ENCODE measurements at places on chromosomes 2 and 18.

GRCh38 chr2:225042800-225043167, 516 bp upstream of the DOCK10 start:
- DNase-seq = no peak

GRCh38 chr2:174027956-174028355, 62.8 kb upstream of the SP3 start:
- DNase-seq = no peak

DNA sequence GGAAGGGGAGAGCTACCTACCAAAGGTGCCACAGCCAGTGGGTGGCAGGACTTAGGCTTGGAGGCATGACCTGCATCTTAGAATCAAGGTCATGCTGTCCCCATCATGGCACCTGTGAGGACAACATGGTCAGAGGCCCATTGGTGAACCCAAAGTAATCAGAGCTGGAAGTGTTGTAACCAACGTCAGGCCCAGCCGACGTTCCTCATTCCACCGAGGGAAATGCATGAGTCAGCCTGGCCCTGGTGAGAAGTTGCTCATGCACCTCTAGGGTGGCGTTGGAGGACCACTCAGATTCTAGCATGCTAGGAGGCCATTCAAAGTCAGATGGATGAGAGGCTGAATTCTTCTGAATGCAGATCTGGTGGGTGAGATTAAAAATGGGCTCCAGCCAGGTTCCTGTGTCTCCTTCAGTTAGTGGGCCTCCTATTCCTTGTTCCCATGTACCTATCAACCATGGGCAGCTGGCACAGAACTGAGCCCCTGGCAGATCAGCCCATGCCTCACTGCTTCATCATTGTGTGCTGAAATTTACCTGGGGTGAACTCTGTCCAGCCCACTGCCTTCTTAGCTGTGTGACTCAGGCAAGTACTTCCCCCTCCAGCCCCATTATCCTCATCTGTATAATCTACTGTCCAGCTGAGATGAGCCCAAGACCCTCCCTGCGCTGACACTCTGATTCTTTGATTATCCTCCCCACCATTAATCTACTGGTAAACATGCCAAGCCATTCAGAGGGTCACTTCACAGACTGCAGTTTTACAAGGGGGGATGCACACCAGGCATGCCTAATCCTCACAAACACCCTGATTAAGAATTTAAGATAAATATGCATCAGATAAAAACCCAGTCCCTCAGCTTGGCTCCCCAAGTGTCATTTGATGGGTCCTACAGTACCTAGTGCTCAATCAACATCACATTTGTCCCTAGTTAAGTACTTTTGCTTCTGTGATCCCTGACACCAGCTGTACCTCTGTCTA, 14.0 kb downstream of the SLC14A2 start:
- peak; percentile 86 for DNase-seq

- no peak for DNase-seq
Observed at GRCh38 chr2:111208639-111209038, 87.9 kb downstream of the BCL2L11 start.

- DNase-seq = no peak
Observed at GRCh38 chr18:34544930-34545329, 165.2 kb upstream of the DTNA start.

DNA sequence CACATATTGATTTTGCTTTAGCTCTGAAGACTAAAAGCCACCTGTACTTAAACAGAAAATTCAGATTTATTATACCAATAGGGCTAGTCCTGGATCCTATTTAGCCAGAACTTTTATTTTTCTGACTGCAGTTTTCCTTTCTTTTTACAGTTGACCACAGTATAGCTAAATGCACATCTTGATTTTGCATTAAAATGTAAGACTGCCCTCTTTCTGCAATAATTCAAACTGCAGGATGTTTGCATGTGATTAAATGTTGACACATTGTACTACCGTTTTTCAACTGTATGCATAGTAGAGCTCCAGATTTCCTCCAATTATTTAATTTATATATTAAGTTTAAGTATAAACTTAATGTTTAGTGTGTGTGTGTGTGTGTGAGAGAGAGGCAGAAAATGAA, 1262.9 kb downstream of the SUCLG1 start:
- peak; percentile 55 for DNase-seq

- DNase-seq = peak; percentile 64
Observed at GRCh38 chr2:36356298-36356989, 866 bp downstream of the CRIM1 start.

DNA sequence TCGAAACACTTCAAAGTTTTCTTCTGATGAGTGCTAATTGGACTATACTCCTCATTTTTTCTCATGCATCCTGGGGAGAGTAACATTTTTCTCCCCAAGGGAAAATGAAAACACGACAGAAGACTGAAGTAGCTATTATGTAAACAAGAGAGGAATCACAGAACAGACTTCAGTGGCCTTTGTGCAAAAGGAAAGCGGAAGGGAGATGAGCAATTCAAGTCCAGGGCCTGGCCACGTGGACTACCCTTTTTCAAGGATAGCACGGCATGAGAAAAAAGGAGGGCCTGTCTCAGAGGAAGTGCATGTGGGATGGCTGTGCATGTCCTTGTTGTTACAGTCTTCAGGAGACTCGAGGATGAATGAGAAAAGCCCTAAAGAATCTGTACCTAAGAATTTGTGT, 43.8 kb upstream of the KCNE4 start:
- no peak for DNase-seq

DNA sequence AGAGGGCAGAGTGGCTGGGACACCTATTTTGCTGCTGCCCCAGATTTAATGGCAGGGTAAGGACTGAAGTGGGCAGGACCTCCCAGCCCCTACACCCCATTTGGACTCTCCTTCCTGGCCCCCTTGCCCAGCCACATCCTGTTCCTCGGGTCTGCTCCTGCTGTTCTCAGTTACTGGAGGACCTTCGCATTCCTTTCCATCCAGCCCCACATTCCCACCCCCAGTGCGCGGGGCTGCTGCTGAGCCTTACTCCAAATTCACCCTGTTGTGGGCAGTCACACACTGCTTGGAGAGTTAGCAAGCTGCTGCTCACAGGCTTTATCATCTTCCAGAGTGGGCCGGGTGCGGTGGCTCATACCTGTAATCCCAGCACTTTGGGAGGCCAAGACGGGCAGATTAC, 75.2 kb upstream of the SLC14A2 start:
- DNase-seq = no peak

GRCh38 chr2:173059292-173059691, 16.4 kb upstream of the MAP3K20 start:
- DNase-seq = no peak

GRCh38 chr2:176272870-176273459, 3.7 kb downstream of the MTX2 start:
- DNase-seq = no peak

DNA sequence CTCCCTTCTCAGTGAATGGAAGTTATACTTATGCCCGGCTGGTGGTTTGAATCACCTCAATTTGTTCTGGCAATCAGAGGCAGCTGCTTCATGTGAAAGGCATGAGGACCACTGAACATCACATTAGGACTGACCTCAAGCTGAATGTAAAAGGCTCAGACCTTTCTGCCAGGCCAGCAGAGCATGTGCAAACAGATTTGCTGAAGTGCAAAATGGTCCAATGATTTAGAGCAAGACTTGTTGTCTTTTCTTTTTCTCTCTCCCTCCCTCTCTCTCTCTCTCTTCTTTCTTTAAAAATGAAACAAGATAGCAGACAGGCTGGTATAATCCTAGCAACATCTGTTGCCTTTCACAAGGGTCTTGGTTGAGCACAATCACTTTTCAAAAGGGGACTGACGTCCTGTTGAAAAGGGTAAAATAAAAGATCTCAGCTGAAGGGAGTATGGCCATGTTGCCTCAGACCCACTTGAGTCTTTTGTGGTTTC, 13.3 kb upstream of the CDH7 start:
- no peak for DNase-seq

DNA sequence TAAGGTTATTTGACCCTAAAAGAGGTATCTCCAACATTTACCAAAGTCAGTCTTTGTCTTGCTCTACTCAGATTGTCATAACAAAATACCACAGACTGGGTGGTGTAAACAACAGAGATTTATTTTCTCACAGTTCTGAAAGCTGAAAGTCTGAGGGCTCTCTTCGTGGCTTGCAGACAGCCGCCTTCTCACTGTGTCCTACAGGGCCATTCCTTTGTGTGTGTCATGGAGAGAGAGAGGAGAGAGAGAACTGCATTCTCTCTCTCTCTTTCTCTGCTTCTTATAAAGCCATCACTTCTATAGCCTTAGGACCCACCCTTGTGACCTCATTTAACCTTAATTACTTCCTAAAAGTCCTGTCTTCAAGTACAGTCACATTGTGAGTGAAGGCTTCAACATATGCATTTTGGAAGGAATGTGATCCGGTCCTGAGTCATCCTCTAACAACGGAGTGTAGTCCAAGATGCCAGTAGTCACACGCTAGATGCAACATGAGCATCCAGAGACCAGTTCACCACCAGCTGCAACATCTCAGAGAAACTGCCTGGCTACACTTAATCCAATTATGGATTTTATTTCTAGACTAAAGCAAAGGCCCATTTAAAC, 130.2 kb downstream of the CD226 start:
- DNase-seq = peak; percentile 62

DNA sequence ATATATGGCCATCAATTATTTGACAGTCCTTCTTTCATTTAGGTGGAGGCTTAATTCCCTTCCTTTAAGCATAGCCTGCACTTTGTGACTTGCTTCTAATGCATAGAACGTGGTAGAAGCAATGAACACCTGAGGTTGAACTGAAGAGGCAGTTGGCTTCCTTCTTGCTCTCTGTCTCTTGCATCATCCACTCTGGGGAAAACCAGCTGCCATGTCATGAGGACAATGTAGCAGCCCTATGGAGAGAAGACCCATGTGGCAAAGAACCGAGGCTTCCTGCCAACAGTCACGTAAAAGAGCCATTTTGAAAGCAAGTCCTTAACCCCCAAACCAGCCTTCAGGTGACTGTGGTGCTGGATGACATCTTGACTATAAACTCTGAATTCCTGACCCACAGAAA, 46.8 kb downstream of the ATOH8 start:
- no peak for DNase-seq

DNA sequence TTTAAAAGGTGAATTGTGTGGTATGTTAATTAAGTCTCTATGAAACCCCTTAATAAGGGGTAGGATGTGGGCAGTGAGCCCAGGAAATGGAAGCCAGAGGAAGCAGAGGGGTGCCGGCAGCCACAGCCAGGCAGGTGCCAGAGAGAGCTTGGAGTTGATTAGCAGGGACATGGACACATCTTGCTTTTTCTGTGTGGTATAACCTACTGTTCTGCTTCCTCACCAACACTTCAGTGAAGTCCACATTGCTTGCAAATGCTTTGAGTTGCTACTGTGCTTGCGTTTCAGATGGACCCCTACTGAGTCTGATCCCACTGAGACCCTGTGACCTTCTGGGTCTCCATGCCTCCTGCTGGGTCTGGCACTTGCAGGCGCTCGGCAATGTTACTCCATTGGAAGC, 30.3 kb upstream of the ARHGEF4 start:
- no peak for DNase-seq

DNA sequence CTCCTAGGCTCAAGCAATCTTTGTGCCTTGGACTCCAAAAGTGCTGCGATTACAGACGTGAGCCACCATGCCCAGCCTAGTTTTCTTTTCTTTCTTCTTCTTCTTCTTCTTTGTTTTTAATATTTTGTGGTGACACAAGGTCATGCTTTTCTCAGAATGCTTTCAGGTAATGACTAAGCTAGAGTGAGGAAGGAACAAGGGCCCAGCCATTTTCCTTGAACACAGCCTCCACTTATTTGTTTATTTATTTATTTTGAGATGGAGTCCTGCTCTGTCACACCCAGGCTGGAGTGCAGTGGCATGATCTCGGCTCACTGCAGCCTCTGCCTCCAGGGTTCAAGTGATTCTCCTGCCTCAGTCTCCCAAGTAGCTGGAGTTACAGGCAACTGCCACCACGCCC, 74.3 kb upstream of the ST3GAL5 start:
- no peak for DNase-seq

- no peak for DNase-seq
Observed at GRCh38 chr2:217445723-217446122, 557.1 kb downstream of the TNS1 start.

DNA sequence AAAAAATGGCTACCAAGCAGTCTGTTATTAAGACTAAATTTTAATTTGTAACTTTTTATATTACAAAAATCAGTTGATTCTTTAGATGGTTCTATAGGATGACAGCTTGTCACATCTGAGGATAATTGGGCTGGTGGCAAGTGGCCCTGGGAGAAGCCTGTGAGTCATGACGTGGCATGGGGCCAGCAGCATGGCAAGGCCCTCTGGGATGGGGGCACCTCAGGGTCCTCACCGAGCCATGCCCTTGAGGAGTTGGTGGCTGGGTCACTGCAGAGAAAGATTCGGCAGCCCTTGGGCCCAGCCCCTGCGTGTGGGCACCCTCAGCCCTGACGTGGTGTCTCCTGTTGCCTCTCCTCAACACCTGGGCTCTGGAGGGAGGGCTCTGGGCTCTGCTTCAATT, 49.7 kb downstream of the STK25 start:
- DNase-seq = no peak

GRCh38 chr2:39849982-39850526, 71.0 kb upstream of the THUMPD2 start:
- no peak for DNase-seq

GRCh38 chr18:44826418-44827259, 146.0 kb downstream of the SETBP1 start:
- peak; percentile 85 for DNase-seq

GRCh38 chr2:146764301-146764700, 1080.5 kb upstream of the ACVR2A start:
- peak; percentile 19 for DNase-seq

- DNase-seq = peak; percentile 41
Observed at GRCh38 chr18:65725251-65726050, 25.4 kb upstream of the CDH7 start.

GRCh38 chr2:149989447-149990063, 402.0 kb upstream of the MMADHC start:
- DNase-seq = peak; percentile 85

GRCh38 chr2:189555232-189555631, 25.4 kb downstream of the SLC40A1 start:
- DNase-seq = peak; percentile 40

- DNase-seq = no peak
Observed at GRCh38 chr2:64862623-64863022, 126.6 kb upstream of the SLC1A4 start.

DNA sequence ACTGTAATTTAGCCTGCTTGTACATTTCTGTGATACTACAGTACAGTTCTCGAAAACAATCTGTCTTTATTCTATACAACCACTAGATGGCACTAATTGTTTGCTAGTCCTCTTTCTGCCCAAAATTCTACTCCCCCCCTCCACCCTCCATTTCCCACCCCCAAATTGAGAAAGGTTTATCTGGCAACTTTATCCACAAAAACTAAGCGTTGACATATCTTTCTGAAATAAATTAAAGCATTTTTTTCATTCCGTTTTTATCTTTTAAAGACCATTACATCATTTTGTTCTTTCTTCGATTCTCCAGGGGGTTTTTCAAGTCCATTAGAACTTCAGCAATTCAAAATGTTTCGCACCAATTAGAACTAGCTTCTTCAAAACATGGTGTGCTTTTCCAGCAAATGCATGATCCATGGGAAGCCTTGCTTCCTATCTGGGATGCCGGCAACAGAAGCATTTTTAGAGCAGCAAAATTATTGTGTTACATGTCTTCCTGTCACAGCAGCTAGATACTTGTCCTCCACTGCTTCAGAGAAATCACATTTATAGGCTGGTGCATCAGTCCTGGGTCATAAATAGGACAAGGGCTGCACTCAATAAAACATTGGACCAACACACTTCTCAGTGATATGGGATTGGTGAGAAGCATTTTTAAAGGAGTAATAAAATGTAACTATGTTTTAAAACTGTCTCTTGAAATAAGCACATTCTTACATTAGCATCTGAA, 241.3 kb downstream of the PAX3 start:
- DNase-seq = peak; percentile 7
